Naive thymus-derived CD8-positive, alpha-beta T cell (primary cell): ENCODE measurements at places on chromosomes 7 and 10. TPM values are rescaled to one million over a fixed set of nuclear protein-coding genes. Genes with fewer than 3 reads are reported as not detected.

- no peak overlapping the region for H3K4me3 ChIP-seq
- H3K4me1 ChIP-seq = no peaks in the 10 kb centered on the region
- no peaks in the 10 kb centered on the region for H3K36me3 ChIP-seq
- no peaks in the 10 kb centered on the region for H3K27me3 ChIP-seq
- DNase-seq = no peak
Measured at GRCh38 chr7:93873998-93874574, 16.5 kb downstream of the TFPI2 start.

Gene OR2A5
- total RNA-seq = not detected

Gene GRID1
- not detected for total RNA-seq

Gene SLC16A9
- not detected for total RNA-seq

- no peak for DNase-seq
- peaks cover 1% of the 10 kb centered on the region for H3K4me1 ChIP-seq
- no peak overlapping the region for H3K4me3 ChIP-seq
- H3K27me3 ChIP-seq = no peaks in the 10 kb centered on the region
- no peak overlapping the region for H3K27ac ChIP-seq
- no peaks in the 10 kb centered on the region for H3K36me3 ChIP-seq
Measured at GRCh38 chr7:99876491-99876890, 342 bp downstream of the OR2AE1 start.

- no peak overlapping the region for H3K27ac ChIP-seq
- no peaks in the 10 kb centered on the region for H3K27me3 ChIP-seq
- peaks cover 4% of the 10 kb centered on the region for H3K36me3 ChIP-seq
- DNase-seq = no peak
- H3K4me3 ChIP-seq = no peak overlapping the region
Measured at GRCh38 chr7:99041526-99041925, 102.4 kb downstream of the SMURF1 start.

DNA sequence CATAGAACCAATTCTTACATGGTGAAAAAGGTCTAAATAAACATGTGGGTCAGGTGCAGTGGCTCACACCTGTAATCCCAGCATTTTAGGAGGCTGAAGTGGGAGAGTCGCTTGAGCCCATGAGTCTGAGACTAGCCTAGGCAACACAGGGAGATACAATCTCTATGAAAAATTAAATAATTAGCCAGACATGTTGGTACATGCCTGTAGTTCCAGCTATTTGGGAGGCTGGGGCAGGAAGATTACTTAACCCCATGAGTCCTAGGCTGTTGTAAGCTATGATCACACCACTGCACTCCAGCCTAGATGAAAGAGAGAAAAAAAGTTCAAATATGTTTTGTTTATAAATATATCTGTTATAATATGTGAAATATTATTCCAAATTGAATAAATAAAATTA is 643.6 kb downstream of the IPMK start:
- no peak overlapping the region for H3K4me3 ChIP-seq
- DNase-seq = no peak
- no peaks in the 10 kb centered on the region for H3K4me1 ChIP-seq
- H3K27ac ChIP-seq = no peak overlapping the region
- H3K27me3 ChIP-seq = no peaks in the 10 kb centered on the region

Gene FZD1
- total RNA-seq = not detected

DNA sequence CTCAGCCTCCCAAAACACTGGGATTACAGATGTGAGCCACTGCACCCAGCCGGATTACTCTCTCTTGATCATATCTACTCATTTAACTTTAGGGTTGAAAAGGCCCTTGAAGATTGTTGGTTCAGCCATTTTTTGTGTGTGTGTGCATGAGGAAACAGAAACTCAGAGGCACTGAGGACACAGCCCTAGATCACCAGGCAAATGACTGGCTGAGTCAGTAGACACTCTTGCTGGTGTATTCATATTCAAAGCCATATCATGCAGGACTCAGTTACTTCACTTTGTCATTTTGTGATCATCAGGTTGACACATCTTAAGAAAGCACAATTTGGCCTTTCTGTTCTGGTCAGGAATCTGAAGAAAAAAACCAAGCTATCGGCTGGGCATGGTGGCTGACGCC is 253.4 kb downstream of the TRIL start:
- H3K27me3 ChIP-seq = peaks cover 3% of the 10 kb centered on the region
- H3K4me1 ChIP-seq = no peaks in the 10 kb centered on the region
- H3K36me3 ChIP-seq = no peaks in the 10 kb centered on the region
- DNase-seq = no peak

Gene KCND2
- total RNA-seq = not detected

Gene KCNMA1
- not detected for total RNA-seq

DNA sequence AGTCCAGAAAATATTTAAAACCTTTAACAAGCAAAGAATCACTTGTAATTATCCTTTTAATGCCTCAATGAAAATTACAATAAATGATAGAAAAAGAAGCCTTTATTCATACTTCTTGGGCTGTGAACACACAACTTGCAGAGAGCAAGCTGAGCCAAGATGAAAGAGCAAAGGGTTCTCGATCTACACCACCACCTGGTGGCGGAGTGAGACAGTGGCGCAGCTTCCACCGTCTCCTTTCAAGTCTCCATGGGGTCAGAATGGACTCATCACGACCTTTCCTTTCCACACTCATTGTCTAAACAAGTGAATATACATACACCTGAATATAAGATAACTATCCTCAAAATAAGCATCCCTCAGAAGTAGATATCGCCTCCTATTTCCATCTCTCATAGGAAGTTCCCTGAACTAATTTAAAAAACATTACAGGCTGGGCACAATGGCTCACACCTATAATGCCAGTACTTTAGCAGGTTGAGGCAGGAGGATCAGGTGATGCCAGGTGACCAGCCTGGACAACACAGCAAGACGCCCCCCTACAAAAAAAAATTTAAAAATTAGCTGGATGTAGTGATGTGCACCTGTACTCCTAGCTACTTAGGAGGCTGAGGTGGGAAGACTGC is 40.7 kb downstream of the ATE1 start:
- peaks cover 8% of the 10 kb centered on the region for H3K36me3 ChIP-seq
- DNase-seq = peak; percentile 13
- no peak overlapping the region for H3K4me3 ChIP-seq
- H3K4me1 ChIP-seq = no peaks in the 10 kb centered on the region
- no peak overlapping the region for H3K27ac ChIP-seq

Gene VGF
- total RNA-seq = not detected

Gene C10orf53
- total RNA-seq = not detected

DNA sequence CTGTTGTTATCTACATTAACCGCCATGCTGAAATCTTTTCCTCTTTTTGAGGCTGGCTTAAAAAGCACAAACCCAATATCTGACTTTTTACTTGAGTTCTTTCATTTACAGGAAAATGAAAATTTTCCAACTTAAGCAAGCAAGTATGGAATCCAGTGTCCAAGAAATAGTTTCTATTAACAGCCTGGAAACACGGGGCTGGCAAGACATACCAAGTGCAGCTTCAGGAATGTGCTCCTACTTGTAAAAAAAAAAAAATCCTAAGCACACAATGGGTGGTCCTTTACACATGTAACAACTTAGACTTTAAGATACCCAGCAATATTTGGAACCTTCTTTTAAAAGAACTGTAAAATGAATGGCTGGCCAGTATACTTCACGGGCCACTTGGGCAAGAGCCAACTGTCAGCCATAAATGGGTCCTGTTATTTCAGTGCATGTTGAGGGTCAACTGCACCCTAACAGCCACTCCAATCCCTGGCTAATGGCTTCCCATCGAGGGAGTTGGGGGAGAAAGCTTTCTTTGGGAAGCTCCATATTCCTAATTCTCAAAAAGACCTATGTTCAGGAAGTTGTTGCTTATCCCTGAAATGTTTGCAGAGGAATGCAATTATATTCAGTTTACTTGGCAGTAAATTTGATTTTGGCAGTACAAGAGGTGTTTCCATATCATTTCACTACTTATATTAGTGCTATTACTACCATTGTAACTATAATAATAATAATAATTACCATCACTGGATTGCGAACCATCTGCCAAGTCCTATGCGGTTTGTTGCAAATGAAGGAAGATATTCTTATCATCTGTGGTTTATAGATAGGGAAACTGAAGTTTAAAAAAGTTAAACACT is 236.4 kb upstream of the TMEM72 start:
- no peak for DNase-seq
- H3K27me3 ChIP-seq = peaks cover 2% of the 10 kb centered on the region
- H3K36me3 ChIP-seq = no peaks in the 10 kb centered on the region
- H3K4me1 ChIP-seq = no peaks in the 10 kb centered on the region
- no peak overlapping the region for H3K27ac ChIP-seq

Gene BMS1
- 19.6 TPM for total RNA-seq

Gene CPED1
- not detected for total RNA-seq

GRCh38 chr10:28411648-28412047 is 108.8 kb upstream of the MPP7 start:
- no peak overlapping the region for H3K27ac ChIP-seq
- H3K4me3 ChIP-seq = no peak overlapping the region
- H3K36me3 ChIP-seq = peaks cover 2% of the 10 kb centered on the region
- H3K4me1 ChIP-seq = no peaks in the 10 kb centered on the region
- peaks cover 51% of the 10 kb centered on the region for H3K27me3 ChIP-seq

DNA sequence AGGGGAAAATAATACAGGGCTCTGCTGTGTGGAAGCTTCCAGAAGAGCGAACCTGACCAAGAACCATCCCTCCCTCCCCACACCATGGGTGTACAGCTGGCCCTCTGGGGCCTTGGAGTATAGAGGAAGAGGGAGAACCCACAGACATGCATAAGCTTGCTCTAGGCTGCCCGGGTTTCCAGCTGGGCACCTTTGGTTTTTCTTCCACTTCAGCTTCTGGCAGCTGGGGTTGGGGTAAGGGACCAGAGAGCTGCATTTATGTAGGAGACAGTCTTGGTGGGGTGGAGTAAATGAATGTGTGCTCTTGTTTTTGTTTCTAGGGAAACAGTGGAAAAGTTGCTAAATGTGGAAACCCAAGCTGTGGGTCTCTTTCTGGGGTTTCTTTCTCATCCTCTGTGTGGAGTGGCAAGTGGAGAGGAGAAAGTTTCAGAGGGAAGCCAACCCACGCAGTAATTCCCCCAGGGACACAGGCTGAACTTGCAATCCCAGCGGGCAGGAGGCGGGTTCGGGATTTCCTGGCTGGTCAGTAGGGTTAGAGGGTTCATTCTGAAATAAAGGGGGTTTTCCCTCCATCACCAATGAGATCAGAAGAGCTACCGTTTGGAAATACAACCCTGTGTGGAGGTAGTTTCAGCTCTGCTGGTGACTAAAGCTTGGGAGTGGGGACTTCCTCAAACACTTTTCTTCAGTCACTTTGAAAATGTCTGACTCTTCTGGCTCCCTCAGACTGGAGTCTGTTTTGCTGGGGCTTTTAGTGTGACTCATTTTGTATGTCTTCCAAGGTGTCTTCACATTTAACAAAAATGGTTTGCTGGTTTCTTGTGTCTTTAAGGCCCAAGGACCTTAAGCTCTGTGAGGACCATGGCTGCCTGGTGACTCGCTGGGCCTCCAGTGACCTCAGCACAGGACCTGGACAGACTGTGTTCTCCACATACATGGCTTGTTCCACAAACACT is 22.2 kb upstream of the SRGN start:
- H3K4me1 ChIP-seq = peaks cover 38% of the 10 kb centered on the region
- no peak overlapping the region for H3K4me3 ChIP-seq
- no peak for DNase-seq
- H3K27ac ChIP-seq = no peak overlapping the region
- no peaks in the 10 kb centered on the region for H3K36me3 ChIP-seq

DNA sequence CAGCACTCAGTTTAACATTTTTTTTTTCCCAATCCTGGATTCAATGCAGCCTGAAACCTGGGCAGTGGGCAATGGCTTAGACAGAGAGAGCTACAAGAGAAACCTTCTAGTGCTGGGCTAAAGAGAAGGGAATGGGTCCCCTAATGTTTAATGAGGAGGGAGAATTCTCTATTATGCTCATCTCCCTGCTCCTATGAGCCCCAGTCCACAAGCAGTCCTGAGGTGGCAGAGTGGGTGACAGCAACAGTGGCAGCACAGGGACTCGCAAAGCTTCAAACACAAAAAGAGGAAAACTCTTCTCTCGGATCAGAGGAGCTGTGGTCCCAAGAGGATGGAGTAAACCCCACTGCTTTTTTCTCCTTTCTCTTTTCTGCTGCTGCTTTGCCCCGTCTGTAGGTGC is 36.5 kb downstream of the COBL start:
- H3K4me1 ChIP-seq = no peaks in the 10 kb centered on the region
- H3K27ac ChIP-seq = no peak overlapping the region
- H3K36me3 ChIP-seq = no peaks in the 10 kb centered on the region
- no peak for DNase-seq

GRCh38 chr10:32329061-32329460 is 17.9 kb downstream of the EPC1 start:
- peak overlapping the region; percentile 78 for H3K4me3 ChIP-seq
- H3K27me3 ChIP-seq = no peaks in the 10 kb centered on the region
- no peak for DNase-seq
- H3K36me3 ChIP-seq = peaks cover 7% of the 10 kb centered on the region
- peak overlapping the region; percentile 37 for H3K27ac ChIP-seq

Gene ARHGEF5
- 12.9 TPM for total RNA-seq

- H3K27me3 ChIP-seq = peaks cover 2% of the 10 kb centered on the region
- H3K4me3 ChIP-seq = no peak overlapping the region
- DNase-seq = no peak
- no peak overlapping the region for H3K27ac ChIP-seq
- H3K36me3 ChIP-seq = no peaks in the 10 kb centered on the region
Measured at GRCh38 chr10:86829472-86829871, 73.1 kb downstream of the BMPR1A start.

Gene EPO
- not detected for total RNA-seq
